Stimulated activated CD4-positive, alpha-beta T cell treated with anti-CD3 and anti-CD28 coated beads, Interleukin-4, amount 100 ng/mL, for 24 hours (primary cell): ENCODE measurements at places on chromosomes 16 and 17.

GRCh38 chr16:51949282-51949681 is 597.7 kb downstream of the TOX3 start:
- no peak for DNase-seq

GRCh38 chr17:76697702-76698465 is 12.9 kb downstream of the MXRA7 start:
- no peak for DNase-seq

- DNase-seq, result no peak
These were observed 5.5 kb downstream of the WWP2 start for GRCh38 chr16:69767459-69768229.

DNA sequence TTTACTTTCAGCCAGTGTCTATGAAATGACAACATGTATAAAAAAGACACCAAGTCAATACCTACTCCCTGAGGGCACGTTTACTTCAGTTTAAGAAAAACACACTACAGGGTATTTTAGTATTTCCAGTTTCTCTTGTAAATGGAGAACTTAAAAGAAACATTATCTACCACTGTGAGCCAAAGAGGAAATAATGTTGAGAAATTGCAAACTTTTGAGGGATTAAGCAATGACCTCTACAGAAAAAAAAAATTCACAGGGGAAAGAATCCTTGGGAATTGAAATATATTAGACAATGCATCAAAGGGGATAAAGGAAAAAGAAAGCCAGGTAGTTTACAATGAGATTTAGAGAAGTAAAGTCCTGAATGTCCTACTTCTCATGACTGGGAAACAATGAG is 126.0 kb downstream of the KCNJ2 start:
- DNase-seq, result no peak

DNA sequence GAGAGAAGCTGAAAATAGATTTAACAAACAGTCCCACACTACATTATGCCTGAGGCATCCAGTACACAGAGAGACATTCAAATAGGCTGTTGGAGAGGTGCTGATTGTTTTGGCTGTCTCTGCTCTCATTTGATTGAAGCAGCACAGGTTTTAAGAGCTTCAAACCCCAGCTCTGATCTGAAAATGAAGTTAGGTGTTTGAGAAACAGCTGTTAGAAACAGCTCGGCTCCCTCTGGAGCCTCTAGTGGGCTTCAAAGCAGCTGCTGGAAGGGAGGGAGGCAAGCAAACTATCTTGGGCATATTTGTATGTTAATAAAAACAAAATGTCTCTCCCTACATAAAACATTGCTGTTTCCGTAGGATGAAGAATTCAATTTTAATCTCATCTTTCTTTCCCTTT is 607.3 kb upstream of the GOT2 start:
- DNase-seq, result no peak
